Glutamatergic neuron (in vitro differentiated cells): ENCODE measurements at places on chromosomes 11 and 22.

DNA sequence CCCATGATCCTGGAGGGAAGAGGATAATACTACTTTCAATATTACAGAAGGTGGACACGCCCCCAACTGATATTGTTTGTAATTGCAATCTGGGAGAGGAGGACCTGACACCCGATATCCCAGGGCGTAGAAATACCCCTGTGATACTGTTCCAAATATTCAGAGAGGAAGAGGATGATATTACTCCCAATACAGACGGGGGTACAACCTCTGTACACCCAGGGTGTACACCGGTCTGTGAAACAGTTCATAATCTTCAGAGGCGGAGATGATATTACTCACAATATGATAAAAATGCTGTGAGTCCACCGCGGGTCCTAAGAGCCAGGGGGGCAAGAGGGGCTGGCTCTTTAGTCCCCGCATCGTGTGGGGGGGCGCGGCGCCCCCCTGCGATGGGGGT is 57.2 kb upstream of the ALDH3B2 start:
- H3K4me1 ChIP-seq: peaks cover 3% of the 10 kb centered on the region
- peaks cover 8% of the 10 kb centered on the region for H3K36me3 ChIP-seq
- H3K27me3 ChIP-seq: peaks cover 2% of the 10 kb centered on the region

DNA sequence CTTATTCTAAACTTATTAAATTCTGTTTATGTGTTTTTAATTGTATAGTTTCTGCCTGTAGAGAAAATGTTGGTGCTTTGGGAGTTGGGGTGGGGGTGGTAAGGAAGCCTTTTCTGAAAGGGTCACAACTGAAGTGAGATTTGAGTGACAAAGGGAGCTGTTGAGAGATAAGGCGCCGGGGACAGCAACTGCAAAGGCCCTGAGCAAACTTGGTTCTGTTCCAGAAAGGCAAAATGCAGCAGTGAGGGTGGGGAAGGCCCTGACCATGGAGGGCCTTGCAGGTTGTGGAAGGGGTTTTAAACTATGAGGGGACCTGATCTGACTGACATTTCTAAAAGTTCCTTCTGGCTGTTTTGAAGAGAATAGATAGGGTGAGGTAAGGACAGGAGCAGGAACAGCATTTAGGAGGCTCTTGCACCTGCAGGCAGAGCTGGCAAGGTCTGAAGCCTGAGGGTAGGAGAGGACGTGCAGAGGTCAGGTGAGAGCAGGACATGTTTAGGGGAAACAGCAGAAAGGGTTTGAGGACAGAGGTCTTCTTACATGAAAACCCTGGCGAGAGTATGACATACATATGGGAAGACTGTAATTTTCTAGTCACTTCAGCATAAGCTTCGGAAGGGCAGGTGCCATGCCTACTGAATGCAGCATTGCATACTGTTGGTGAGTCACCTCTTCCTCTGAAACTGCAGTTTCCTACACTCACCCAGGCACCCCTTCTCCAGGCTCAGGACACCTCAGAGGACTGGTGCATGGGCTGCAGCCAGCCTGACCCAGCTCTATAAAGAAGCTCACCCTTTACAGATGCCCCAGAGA is 190.7 kb downstream of the SNX19 start:
- H3K4me1 ChIP-seq: no peaks in the 10 kb centered on the region
- H3K27ac ChIP-seq: no peak overlapping the region
- no peak for DNase-seq
- no peaks in the 10 kb centered on the region for H3K27me3 ChIP-seq
- peaks cover 7% of the 10 kb centered on the region for H3K36me3 ChIP-seq

DNA sequence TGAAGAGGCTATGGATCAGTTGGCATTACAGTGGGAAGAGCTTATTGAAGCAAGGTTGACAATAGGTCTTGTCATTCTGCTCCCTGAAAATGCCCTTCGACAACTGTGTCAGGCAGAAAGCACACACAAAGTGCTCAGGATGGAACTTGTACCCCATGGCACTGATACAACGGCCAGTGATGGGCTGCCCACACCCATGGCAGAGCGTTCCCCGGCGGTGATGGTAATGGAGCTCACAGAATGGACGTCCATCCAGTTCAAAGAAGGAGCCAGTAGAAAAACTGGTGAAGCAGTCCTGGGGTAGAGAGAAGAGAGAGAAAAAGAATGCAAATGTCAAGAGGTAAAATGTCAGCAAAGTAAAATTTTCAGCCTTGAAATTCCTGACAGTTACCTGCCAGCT is 19.5 kb upstream of the OR5B21 start:
- no peak for DNase-seq
- no peak overlapping the region for H3K27ac ChIP-seq
- H3K36me3 ChIP-seq: peaks cover 7% of the 10 kb centered on the region
- H3K27me3 ChIP-seq: no peaks in the 10 kb centered on the region

DNA sequence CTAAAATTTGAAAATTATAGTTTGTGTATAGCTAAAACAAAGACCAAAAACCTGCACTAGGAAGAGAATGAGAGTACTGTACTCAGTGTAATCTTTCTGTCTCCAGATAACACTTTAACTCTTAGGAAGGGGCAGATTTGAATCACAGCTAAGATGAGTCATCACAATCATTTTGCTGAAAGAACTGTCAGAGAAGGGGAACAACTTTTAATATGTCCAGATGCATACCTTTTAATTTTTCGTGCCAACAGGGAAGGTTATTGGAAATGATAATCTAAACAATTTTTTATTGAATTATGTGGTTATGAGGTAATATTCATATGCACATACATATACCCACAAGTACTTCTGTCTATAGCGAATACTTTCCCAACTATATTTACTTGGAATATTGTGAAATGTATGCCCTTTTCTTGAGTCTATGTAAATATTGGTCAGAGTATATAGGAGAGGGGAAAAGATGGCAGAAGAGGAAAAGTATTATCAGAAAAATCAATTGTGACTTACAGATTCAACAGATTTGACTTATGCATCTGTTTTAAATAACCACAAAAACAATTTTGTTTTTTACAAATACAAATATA is 51.1 kb upstream of the MUC15 start:
- H3K36me3 ChIP-seq: no peaks in the 10 kb centered on the region
- peaks cover 4% of the 10 kb centered on the region for H3K4me1 ChIP-seq
- H3K27me3 ChIP-seq: no peaks in the 10 kb centered on the region
- DNase-seq: no peak

GRCh38 chr11:9992306-9992705 is 301.7 kb downstream of the SBF2 start:
- no peak overlapping the region for H3K4me3 ChIP-seq
- H3K27ac ChIP-seq: no peak overlapping the region
- H3K27me3 ChIP-seq: no peaks in the 10 kb centered on the region
- H3K4me1 ChIP-seq: no peaks in the 10 kb centered on the region
- DNase-seq: no peak

- DNase-seq: no peak
- no peak overlapping the region for H3K4me3 ChIP-seq
- H3K4me1 ChIP-seq: no peaks in the 10 kb centered on the region
- H3K27me3 ChIP-seq: no peaks in the 10 kb centered on the region
Observed at GRCh38 chr11:104852811-104853210, 45.4 kb downstream of the CASP12 start.

- no peaks in the 10 kb centered on the region for H3K36me3 ChIP-seq
- no peak for DNase-seq
- H3K27me3 ChIP-seq: no peaks in the 10 kb centered on the region
- no peak overlapping the region for H3K4me3 ChIP-seq
Observed at GRCh38 chr11:85590848-85591483, 36.2 kb downstream of the DLG2 start.

GRCh38 chr11:60872124-60872960 is 5.0 kb downstream of the ZP1 start:
- H3K27ac ChIP-seq: no peak overlapping the region
- H3K27me3 ChIP-seq: peaks cover 3% of the 10 kb centered on the region
- H3K36me3 ChIP-seq: no peaks in the 10 kb centered on the region

DNA sequence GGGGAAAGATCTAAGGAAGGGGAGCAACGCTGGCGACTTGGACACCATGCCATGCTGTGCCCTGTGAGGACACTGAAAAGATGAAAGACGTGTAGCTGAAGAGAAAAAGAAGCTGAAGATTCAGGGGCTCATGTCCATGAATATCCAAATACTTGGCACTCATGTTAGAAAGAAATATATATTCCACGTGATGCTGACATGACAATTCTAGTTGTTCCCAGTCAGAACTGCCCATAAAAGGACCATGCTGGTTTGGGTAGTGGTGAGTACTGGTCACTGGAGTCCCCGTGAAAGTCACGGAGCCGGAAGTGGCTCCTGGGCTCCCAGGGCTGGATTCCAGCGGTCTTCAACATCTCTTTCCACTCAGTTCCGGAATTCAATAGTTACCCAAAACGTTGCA is 9.9 kb downstream of the MS4A15 start:
- H3K27me3 ChIP-seq: peaks cover 4% of the 10 kb centered on the region
- H3K27ac ChIP-seq: no peak overlapping the region
- DNase-seq: no peak
- no peaks in the 10 kb centered on the region for H3K4me1 ChIP-seq
- no peaks in the 10 kb centered on the region for H3K36me3 ChIP-seq

GRCh38 chr11:95792200-95792599 is 1.9 kb downstream of the CEP57 start:
- DNase-seq: no peak
- H3K27me3 ChIP-seq: peaks cover 2% of the 10 kb centered on the region
- no peak overlapping the region for H3K27ac ChIP-seq
- H3K36me3 ChIP-seq: no peaks in the 10 kb centered on the region

GRCh38 chr11:116793772-116794097 is 2.1 kb upstream of the APOA5 start:
- H3K4me3 ChIP-seq: no peak overlapping the region
- H3K36me3 ChIP-seq: no peaks in the 10 kb centered on the region
- H3K27me3 ChIP-seq: peaks cover 3% of the 10 kb centered on the region
- DNase-seq: no peak

DNA sequence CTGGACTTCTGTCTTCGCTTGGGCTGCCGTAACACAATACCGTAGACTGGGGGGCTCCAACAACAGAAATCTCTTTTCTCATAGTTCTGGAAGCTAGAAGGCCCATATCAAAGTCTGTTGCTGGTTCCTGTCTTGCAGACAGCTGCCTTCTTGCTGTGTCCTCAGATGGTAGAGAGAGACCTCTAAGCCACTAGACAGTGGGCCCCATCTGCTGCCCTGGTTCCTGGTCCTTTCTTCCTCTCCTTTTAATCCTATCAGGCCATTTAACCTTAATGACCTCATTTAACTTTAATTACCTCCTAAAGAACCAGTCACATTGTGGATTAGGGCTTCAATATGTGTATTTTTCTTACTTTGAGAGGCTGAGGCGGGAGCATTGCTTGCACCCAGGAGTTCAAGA is 9.4 kb downstream of the CEP164 start:
- peaks cover 2% of the 10 kb centered on the region for H3K4me1 ChIP-seq
- H3K4me3 ChIP-seq: no peak overlapping the region
- H3K27me3 ChIP-seq: peaks cover 2% of the 10 kb centered on the region
- no peak for DNase-seq

DNA sequence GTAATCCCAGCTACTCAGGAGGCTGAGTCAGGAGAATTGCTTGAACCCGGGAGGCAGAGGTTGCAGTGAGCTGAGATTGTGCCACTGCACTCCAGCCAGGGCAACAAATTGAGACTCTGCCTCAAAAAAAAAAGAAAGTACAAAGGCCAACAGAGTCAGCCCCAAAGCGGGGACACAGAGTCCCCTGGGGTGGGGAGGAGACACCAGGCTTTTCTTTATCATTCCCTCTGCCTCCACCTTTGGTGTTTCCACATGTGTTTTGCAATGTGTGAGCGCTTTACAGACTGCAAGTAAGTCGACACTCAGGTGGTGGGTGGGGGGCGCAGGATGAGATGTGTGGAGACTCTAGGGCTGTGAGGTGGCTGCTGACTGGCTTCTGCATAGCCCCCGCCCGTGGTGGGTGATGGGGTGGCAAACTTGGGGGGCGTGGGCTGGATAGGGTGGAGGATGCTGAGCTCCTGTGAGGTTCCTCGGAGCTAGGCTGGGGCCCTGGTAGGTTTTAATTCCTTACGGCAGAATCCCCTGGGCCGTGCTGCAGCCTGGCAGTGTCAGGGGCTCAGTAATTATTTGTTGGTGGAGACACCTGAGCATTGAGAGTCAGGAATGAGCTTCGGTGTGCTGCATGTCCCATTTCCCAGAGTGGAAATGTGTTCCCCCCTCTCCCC is 177.2 kb downstream of the CTTN start:
- H3K36me3 ChIP-seq: no peaks in the 10 kb centered on the region
- no peak overlapping the region for H3K27ac ChIP-seq
- no peak for DNase-seq
- H3K4me3 ChIP-seq: no peak overlapping the region

DNA sequence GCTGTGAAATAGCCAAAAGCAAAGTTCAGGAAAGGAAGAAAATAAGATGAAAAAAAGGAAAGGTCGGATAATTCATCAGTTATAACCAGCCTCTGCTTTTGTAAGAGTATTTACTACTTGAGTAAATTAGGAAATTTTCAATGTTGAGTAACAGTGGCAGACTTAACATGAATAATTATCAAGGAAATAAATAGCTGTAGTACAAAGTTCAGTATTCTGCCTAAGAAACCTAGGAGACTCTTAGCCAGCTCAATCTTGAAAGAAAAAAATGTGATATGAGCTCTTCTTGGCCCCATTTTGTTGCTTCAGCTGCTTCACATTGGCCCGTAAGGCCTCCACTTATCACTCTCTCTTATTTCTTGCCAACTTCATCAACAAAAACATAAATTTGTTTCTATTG is 17.0 kb upstream of the DNAJB7 start:
- no peaks in the 10 kb centered on the region for H3K36me3 ChIP-seq
- no peak overlapping the region for H3K4me3 ChIP-seq
- no peaks in the 10 kb centered on the region for H3K4me1 ChIP-seq
- no peak for DNase-seq

DNA sequence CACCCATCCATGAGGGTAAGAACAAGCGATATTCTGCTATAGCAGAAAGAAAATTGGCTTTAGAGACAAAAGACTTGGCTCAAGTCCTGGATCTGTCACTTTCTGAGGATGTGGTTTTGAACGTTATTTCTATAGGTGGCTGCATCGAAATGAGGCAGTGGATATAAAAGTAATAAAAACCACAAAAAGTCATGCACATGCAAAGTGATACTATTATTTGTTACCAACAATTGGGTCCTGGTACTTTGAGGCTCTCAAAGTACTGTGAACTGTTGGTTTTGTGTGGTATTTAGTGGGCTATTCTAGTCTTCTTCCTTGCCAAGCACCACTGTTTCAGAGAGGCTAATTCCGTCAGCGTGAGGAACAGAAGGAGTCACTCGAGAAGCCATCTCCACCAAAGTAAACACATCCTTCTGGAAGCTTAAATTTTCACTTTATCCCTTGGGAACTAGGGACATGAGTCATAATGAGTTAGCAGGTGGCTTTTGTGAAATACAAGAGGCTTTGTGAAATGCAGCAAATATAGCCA is 13.1 kb downstream of the UBASH3B start:
- no peak for DNase-seq
- no peak overlapping the region for H3K27ac ChIP-seq
- no peak overlapping the region for H3K4me3 ChIP-seq
- H3K4me1 ChIP-seq: peaks cover 19% of the 10 kb centered on the region
- H3K36me3 ChIP-seq: peaks cover 8% of the 10 kb centered on the region

GRCh38 chr11:44613153-44613552 is 47.7 kb downstream of the CD82 start:
- DNase-seq: no peak
- no peaks in the 10 kb centered on the region for H3K36me3 ChIP-seq
- H3K27me3 ChIP-seq: peaks cover 3% of the 10 kb centered on the region
- H3K4me3 ChIP-seq: no peak overlapping the region
- H3K4me1 ChIP-seq: peaks cover 18% of the 10 kb centered on the region
